ENCODE measurements at places on chromosomes 5 and 9.
A peak's percentile ranks its signal among the peaks of the same experiment; 100 is the strongest.

GRCh38 chr5:77239126-77239741, 28.8 kb downstream of the PDE8B start:
- no peak overlapping the region for H3K27ac ChIP-seq
- H3K27me3 ChIP-seq, result no peaks in the 10 kb centered on the region
- H3K4me3 ChIP-seq, result no peak overlapping the region
- H3K4me1 ChIP-seq, result no peaks in the 10 kb centered on the region
- no peaks in the 10 kb centered on the region for H3K36me3 ChIP-seq

DNA sequence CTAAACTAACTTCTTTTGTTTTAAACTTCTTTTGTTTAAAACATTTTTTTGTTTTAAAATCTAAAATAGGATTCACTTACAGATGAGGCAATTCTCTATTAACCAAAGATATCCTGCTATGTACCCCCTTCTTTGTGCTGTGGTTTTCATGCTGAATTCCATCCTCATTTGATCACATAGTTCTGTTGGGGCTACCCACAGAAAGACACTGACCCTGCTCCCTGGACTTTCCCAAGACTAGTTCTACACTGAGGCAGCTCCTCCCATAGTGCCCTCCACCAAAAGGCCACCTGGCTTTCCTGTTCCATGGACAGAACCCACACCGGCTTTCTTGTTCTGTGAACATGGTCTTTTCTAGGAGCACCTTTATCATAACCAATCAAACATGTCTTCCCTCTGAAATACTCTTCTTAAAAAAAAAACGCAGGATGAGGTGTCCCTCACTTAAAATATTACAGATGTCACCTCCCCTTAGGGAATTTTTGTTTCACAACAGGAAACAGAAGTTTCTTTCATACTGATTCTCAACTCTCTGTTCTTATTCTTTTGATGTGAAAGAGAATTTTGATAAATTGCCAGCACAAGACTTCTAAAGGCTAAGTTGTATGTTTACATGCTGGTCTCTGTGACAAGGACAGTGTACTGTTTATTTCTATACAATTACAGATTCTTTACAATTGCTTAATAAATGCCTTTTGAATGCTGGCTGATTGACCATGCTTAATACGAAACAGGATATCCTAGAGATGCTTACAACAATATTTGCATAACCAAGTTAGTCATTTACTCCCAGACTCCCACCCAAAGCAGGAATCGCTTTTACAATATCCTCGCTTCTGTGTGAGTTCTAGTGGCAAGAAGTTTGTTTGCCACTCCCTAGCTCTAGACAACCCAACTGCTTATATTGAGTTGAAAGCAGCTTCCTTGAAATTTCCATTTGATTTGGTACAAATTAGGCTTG, 300.4 kb downstream of the DTWD2 start:
- no peaks in the 10 kb centered on the region for H3K27me3 ChIP-seq
- H3K36me3 ChIP-seq, result no peaks in the 10 kb centered on the region
- H3K27ac ChIP-seq, result no peak overlapping the region
- H3K4me1 ChIP-seq, result no peaks in the 10 kb centered on the region

GRCh38 chr5:127072861-127073846, at the start of gene C5orf63:
Gene C5orf63, minus strand, starts transcription at chr5:127073502. Its CDS starts 14,507 bp downstream, at chr5:127058995.
- H3K4me1 ChIP-seq, result no peaks in the 10 kb centered on the region
- no peaks in the 10 kb centered on the region for H3K36me3 ChIP-seq
- H3K4me3 ChIP-seq, result peak within 1 kb of the TSS; percentile 72
- no peak within 1 kb of the TSS for H3K27ac ChIP-seq
- no peak for DNase-seq

DNA sequence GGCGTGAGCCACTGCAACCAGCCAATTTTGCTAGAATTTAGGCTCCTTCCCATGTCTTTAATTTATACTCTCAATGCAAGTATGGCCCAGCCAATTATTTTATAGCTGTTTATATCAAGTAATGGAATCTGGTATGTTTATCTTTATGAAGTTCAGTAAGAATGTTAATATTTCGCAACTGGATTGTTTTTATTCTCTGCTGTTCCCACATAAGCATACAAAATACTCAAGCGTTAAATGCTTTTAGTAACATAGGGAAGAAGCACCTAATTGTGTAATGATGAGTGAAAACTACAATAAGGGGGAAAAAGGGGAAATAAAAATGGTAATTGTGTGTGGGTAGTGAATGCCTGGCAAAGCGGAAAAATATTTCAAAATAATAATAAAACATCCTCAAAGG, 21.3 kb downstream of the PWWP2A start:
- no peaks in the 10 kb centered on the region for H3K27me3 ChIP-seq
- H3K36me3 ChIP-seq, result peaks cover 6% of the 10 kb centered on the region
- H3K4me3 ChIP-seq, result no peak overlapping the region
- H3K27ac ChIP-seq, result no peak overlapping the region

DNA sequence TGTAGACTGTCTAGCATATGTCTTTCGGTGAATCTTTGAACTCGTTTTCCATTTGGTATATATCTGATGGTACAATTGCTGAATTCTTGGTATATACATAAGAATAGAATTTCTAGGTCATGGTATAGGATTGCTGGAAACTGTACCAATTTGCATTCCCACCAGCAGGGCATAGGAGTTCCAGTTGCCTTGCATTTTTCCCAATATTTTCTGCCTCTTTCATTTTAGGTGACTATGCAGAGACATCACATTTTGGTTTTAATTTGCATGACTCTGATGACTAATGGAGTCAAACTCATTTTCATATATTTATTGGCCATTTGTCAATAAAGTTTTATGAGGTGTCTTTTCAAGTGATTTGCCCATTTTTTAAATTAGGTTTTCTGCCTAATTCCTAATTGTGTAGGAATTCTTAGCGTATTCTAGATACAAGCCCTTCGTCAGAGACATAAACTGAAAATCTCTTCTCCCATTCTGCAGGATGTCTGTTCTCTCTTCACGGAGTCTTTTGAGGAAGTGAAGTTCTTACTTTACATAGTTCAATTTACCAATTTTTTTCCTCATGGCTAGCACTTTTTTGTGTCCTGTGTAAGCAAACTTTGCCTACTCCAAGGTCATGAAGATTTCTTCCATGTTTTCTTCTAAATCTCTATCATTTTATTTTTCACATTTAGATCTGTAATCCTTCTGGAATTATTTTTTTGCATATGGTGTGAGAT, 28.9 kb upstream of the PDCD1LG2 start:
- H3K4me1 ChIP-seq, result no peaks in the 10 kb centered on the region
- DNase-seq, result no peak
- no peak overlapping the region for H3K27ac ChIP-seq
- no peaks in the 10 kb centered on the region for H3K36me3 ChIP-seq
- no peaks in the 10 kb centered on the region for H3K27me3 ChIP-seq

Data from thoracic aorta (tissue), 2 donors.